ENCODE measurements at places on chromosomes 11 and 22. TPM values are rescaled to one million over a fixed set of nuclear protein-coding genes. Genes with fewer than 3 reads are reported as not detected.

DNA sequence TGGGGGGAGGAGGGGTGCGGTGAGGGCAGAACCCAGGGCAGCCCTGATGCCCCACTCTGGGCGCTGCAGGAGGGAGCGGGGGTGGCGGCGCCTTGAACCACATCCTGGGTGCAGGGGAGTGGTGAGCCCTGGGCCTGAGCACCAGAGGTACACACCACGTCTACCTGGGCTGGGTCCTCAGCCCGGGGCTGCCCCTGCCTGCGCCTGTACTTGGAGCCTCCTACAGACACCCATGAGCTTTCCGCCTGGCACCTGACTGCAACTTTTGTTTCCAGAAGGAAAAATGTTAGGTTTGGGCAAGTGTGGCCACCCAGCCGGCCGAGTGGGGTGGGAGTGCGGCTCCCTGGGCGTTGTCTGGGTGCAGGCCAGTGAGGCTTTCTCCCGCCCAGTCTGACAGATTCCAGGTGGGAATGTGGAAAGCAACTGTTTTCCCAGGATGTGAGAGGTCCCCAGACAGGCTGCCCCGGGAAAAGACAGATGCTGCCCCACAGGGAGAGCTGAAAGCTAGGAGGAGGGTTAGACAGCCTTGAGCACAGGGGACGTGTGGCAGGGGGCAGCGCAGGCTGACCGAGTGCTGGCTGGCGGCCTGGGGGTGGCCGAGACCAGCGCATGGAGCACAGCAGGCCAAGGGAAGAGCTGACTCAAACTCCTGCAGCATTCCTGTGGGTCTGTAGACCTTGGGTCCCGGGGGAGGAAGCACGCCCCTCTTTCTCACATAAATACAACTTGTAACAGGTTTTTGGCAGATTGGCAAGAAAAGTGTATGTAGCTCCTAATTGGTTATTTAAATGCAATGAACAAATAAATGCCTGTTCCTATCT lies 44.1 kb downstream of the GNB1L start:
- DNase-seq: no peak
- H3K4me1 ChIP-seq: no peaks in the 10 kb centered on the region
- no peak overlapping the region for H3K27ac ChIP-seq
- no peaks in the 10 kb centered on the region for H3K36me3 ChIP-seq
- H3K27me3 ChIP-seq: no peaks in the 10 kb centered on the region

- H3K4me1 ChIP-seq: no peaks in the 10 kb centered on the region
- no peaks in the 10 kb centered on the region for H3K27me3 ChIP-seq
- no peaks in the 10 kb centered on the region for H3K36me3 ChIP-seq
- H3K4me3 ChIP-seq: no peak overlapping the region
- no peak overlapping the region for H3K27ac ChIP-seq
- DNase-seq: no peak
Measured at GRCh38 chr11:32213223-32213622, 122.3 kb downstream of the RCN1 start.

GRCh38 chr22:23722160-23722559 lies 28.8 kb downstream of the ZNF70 start:
- no peak for DNase-seq
- no peaks in the 10 kb centered on the region for H3K27me3 ChIP-seq
- no peaks in the 10 kb centered on the region for H3K36me3 ChIP-seq
- no peak overlapping the region for H3K4me3 ChIP-seq
- H3K4me1 ChIP-seq: peaks cover 4% of the 10 kb centered on the region
- no peak overlapping the region for H3K27ac ChIP-seq

- no peaks in the 10 kb centered on the region for H3K27me3 ChIP-seq
- H3K4me1 ChIP-seq: peaks cover 18% of the 10 kb centered on the region
- H3K27ac ChIP-seq: peak overlapping the region; percentile 71
- DNase-seq: no peak
Measured at GRCh38 chr11:22635689-22636088, 10.1 kb upstream of the FANCF start.

- DNase-seq: no peak
- H3K27ac ChIP-seq: no peak overlapping the region
- no peaks in the 10 kb centered on the region for H3K27me3 ChIP-seq
Measured at GRCh38 chr11:91047882-91048281, 825.0 kb upstream of the CHORDC1 start.

DNA sequence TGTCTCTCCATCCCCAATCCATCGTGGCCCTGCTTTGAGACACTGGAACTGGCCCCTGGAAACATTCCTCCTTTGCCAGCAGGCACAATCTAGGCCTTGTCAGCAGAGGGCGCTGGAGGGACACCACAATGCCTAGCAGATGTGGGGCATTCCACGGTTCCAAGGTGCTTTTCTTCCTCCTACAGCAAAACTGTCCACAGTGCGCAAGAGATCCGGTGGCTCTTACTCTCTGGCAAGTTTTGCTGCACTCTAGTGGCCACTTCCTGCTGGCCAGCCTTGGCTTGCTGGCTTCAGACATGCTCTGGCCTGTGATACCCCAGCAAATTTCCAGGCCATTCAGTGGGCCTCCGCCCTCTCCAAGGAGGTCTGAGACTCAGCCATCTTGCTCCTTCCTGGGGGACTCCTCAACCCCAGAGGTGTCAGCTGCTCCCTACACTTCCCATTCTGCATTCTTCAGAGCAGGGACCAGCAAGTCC lies 17.1 kb upstream of the RBM4B start:
- peak; percentile 98 for DNase-seq
- H3K4me1 ChIP-seq: peaks cover 3% of the 10 kb centered on the region
- H3K4me3 ChIP-seq: no peak overlapping the region
- H3K27me3 ChIP-seq: no peaks in the 10 kb centered on the region
- H3K27ac ChIP-seq: no peak overlapping the region

DNA sequence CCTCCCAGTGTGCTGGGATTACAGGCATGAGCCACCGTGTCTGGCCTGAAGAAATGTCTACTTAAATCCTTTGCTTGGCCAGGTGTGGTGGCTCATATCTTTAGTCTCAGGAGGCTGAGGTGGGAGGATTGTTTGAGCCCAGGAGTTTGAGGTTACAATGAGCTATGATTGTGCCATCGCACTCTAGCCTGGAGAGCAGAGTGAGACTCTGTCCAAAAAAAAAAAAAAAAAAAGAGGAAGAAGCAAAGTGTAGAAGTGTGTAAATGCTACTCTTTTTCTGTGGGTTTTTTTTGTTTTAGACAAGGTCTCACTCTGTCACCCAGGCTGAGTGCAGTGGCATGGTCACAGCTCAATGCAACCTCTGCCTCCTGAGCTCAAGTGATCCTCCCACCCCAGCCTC lies 6.4 kb upstream of the ATG16L2 start:
- H3K27me3 ChIP-seq: no peaks in the 10 kb centered on the region
- H3K27ac ChIP-seq: no peak overlapping the region
- peaks cover 2% of the 10 kb centered on the region for H3K36me3 ChIP-seq
- no peak overlapping the region for H3K4me3 ChIP-seq
- DNase-seq: no peak

DNA sequence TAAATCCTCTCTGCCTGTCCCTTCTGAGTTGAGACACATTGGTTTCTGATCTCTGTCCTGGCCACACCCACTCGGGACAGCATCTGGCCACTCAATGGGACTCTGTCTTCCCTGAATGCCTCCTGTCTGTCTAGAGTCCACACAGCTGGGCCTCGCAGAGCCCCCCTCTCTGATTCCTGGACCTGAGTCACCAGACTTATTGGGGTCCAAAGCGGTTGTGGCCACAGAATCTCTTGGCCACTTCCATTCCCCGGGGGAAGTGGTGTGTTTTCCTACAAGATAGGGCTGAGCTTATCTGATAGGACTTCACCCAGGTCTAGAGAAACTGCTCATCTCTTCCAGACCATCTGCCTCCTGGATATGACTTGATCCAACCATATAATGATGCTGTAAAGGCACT lies 57.4 kb upstream of the WNT11 start:
- no peak overlapping the region for H3K4me3 ChIP-seq
- H3K27ac ChIP-seq: no peak overlapping the region
- no peak for DNase-seq
- H3K4me1 ChIP-seq: peaks cover 10% of the 10 kb centered on the region
- H3K27me3 ChIP-seq: no peaks in the 10 kb centered on the region

GRCh38 chr11:47992959-47993820 lies 12.8 kb downstream of the PTPRJ start:
- H3K4me1 ChIP-seq: peaks cover 44% of the 10 kb centered on the region
- no peak overlapping the region for H3K27ac ChIP-seq
- H3K4me3 ChIP-seq: no peak overlapping the region
- no peak for DNase-seq
- H3K36me3 ChIP-seq: no peaks in the 10 kb centered on the region
- no peaks in the 10 kb centered on the region for H3K27me3 ChIP-seq

GRCh38 chr11:27489092-27489491 lies 16.5 kb upstream of the LGR4 start:
- peaks cover 7% of the 10 kb centered on the region for H3K36me3 ChIP-seq
- H3K27me3 ChIP-seq: no peaks in the 10 kb centered on the region
- H3K4me1 ChIP-seq: no peaks in the 10 kb centered on the region
- no peak overlapping the region for H3K27ac ChIP-seq
- DNase-seq: no peak

- H3K27ac ChIP-seq: no peak overlapping the region
- DNase-seq: peak; percentile 1
- H3K36me3 ChIP-seq: peaks cover 3% of the 10 kb centered on the region
- H3K4me3 ChIP-seq: no peak overlapping the region
- H3K4me1 ChIP-seq: peaks cover 6% of the 10 kb centered on the region
Measured at GRCh38 chr22:21446128-21446826, 20.9 kb upstream of the TMEM191C start.

- peaks cover 7% of the 10 kb centered on the region for H3K4me1 ChIP-seq
- H3K4me3 ChIP-seq: no peak overlapping the region
- H3K27me3 ChIP-seq: no peaks in the 10 kb centered on the region
- no peak for DNase-seq
Measured at GRCh38 chr11:120566176-120566575, 54.6 kb downstream of the GRIK4 start.

DNA sequence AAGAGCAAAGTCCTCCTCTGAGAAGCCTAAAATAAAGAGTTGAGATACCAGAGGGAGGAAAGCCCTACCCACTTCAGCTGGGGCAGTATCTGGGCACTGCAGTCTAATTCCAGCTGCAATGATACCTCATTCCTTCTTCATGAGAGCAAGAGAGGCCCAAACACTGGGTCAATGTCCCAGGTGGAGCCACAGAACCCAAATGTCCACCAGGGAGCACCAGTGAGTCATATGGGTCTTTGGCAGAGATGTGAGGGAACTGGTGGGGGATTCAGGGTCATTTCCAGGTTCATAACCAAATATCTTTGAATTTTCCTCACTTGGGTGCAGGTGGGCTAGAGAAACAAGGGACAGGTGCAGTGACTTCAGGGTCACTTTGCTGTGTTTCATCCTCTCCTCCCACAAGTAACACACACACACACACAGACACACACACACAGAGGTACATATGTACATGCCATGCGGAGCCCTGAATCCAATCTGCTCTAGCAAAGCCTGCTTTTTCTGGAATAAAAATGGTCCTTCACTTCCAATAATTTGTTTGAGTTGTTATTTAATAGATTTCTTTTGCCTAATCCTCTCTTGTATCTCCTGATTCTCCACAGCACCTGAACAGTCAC lies 585.4 kb downstream of the SOX6 start:
- H3K36me3 ChIP-seq: no peaks in the 10 kb centered on the region
- peak; percentile 40 for DNase-seq
- no peaks in the 10 kb centered on the region for H3K27me3 ChIP-seq

DNA sequence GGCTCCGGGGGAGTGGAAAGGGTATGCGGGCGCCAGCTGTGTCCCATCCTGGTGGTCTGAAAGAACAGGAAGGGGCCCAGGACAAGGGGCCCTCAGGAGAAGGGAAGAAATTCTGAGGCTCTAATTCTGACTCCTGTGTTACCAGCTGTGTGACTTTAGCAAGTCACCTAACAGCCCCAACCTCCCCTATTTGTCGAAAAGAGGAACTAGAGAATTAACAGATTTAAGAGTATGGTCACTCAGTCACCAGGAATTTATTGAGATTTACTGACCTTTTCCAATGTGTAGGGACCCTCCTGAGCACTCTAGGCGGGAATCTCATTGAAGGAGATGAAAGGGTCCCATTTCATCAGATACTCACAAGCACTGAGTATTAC lies 14.6 kb downstream of the RPS6KA4 start:
- peak overlapping the region; percentile 88 for H3K27ac ChIP-seq
- H3K36me3 ChIP-seq: no peaks in the 10 kb centered on the region
- H3K27me3 ChIP-seq: no peaks in the 10 kb centered on the region
- H3K4me3 ChIP-seq: peak overlapping the region; percentile 42
- no peak for DNase-seq

DNA sequence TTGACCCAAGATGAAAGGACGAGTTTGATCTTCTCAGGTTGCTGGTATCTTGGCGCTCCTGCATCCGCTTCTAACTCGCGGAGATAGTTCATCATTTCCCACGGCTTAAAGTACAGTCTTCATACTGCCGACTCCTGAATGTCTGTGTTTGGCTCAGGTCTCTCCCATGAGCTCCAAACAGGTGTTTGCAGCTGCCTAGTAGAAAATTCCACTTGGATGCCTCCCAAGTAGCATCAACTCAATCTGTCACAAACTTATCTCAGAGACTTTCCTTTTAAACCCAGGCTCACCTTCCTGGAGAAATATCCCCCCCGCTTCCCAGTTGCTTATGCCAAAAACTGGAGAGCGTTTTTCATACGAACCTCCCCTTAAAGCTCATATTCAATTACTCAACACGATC lies 986.5 kb downstream of the TBC1D22A start:
- H3K36me3 ChIP-seq: no peaks in the 10 kb centered on the region
- H3K27me3 ChIP-seq: no peaks in the 10 kb centered on the region
- no peak overlapping the region for H3K27ac ChIP-seq
- no peak overlapping the region for H3K4me3 ChIP-seq
- DNase-seq: no peak

GRCh38 chr11:9075556-9075955 lies 15.8 kb downstream of the SCUBE2 start:
- peaks cover 37% of the 10 kb centered on the region for H3K4me1 ChIP-seq
- H3K27ac ChIP-seq: peak overlapping the region; percentile 16
- DNase-seq: no peak
- H3K4me3 ChIP-seq: no peak overlapping the region
- H3K27me3 ChIP-seq: no peaks in the 10 kb centered on the region
- H3K36me3 ChIP-seq: no peaks in the 10 kb centered on the region

DNA sequence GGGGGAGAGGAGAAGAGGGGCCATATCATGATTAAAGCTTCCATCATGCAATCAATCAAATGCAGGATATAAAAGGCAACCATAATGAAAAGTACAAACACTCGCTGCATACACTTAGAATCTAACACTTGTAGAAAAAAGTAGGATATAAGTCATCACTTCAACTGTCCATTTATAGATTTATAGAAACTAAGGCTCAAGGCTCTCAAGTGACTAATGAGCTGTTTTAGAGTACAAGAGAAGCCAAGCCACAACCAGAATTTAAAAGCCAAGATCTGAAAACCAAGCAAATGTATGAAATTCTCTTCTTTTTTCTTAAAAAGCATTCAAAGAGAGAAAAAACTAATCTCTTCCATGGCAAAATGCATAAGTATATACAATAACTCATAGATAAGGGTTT lies 160.2 kb upstream of the BLID start:
- no peaks in the 10 kb centered on the region for H3K27me3 ChIP-seq
- H3K27ac ChIP-seq: no peak overlapping the region
- no peaks in the 10 kb centered on the region for H3K4me1 ChIP-seq
- DNase-seq: no peak
- H3K4me3 ChIP-seq: no peak overlapping the region
- no peaks in the 10 kb centered on the region for H3K36me3 ChIP-seq

GRCh38 chr11:113553915-113554314 lies 78.7 kb upstream of the DRD2 start:
- no peak overlapping the region for H3K4me3 ChIP-seq
- no peaks in the 10 kb centered on the region for H3K27me3 ChIP-seq
- no peak for DNase-seq
- peak overlapping the region; percentile 65 for H3K27ac ChIP-seq

The KRTAP5-1 gene
- total RNA-seq: not detected

The NADSYN1 gene
- 101 TPM for total RNA-seq

The KCTD14 gene
- 8.2 TPM for total RNA-seq

The GAS2 gene
- 11.1 TPM for total RNA-seq

The CCDC87 gene
- 1.0 TPM for total RNA-seq

The SLC22A6 gene
- not detected for total RNA-seq

The PGGHG gene
- total RNA-seq: 59.6 TPM
